ENCODE measurements at places on chromosomes 3 and 15.

- peak; percentile 8 for DNase-seq
Measured at GRCh38 chr15:68783226-68784058, 37.3 kb downstream of the ANP32A start.

- DNase-seq: no peak
Measured at GRCh38 chr3:196525141-196525540, 10.0 kb upstream of the SMCO1 start.

DNA sequence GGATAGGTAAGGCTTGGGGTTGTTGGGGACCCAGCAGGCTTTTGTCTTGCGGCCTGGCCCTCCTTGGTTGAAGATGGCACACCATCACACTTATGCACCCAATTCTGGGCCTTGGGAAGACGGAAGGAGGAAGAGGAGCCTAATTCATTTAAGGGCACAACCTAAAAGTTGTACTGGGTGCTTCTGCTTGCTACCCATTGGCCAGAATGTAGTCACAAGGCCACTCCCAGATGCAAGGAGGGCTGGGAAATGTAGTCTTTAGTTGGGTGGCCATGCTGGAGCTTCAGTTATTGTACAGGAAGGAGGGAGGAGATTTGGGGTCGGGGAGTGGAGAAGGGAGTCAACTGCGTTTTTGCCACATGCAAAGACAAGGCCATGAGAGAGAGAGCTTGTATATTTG is 109.2 kb downstream of the TMEM266 start:
- DNase-seq: no peak

DNA sequence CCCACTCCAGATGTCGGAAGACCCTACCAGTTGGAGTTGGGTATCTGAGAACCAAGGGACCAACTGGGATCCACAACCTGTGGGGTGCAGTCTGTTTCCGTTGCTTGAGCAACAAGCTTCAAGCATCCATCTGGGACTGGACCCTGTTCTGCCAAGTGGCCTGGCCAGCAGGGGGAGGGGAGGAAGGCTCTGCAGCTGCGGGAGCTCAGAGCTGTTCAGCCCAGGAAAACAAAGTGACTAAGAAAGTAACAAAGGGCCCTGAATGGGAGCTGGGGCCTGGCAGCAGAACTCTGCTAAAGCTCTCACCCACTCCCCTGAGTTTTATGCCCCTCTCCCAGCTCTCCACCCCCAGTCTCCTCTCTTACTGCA is 2.7 kb downstream of the TYRO3 start:
- no peak for DNase-seq

GRCh38 chr3:139509631-139510030 is 29.9 kb downstream of the RBP1 start:
- no peak for DNase-seq

- DNase-seq: no peak
Measured at GRCh38 chr3:60308808-60309207, 942.4 kb downstream of the FHIT start.

- DNase-seq: no peak
Measured at GRCh38 chr3:148494451-148494850, 203.3 kb upstream of the AGTR1 start.

GRCh38 chr15:57387564-57388076 is 11.3 kb downstream of the CGNL1 start:
- no peak for DNase-seq

GRCh38 chr3:96000966-96001365 is 813.4 kb upstream of the EPHA6 start:
- DNase-seq: no peak

GRCh38 chr3:125594125-125594524 is 1.2 kb downstream of the OSBPL11 start:
- no peak for DNase-seq

- DNase-seq: no peak
Measured at GRCh38 chr3:15092686-15093085, 6.3 kb downstream of the RBSN start.

- no peak for DNase-seq
Measured at GRCh38 chr15:67127965-67128364, 62.6 kb downstream of the SMAD3 start.

DNA sequence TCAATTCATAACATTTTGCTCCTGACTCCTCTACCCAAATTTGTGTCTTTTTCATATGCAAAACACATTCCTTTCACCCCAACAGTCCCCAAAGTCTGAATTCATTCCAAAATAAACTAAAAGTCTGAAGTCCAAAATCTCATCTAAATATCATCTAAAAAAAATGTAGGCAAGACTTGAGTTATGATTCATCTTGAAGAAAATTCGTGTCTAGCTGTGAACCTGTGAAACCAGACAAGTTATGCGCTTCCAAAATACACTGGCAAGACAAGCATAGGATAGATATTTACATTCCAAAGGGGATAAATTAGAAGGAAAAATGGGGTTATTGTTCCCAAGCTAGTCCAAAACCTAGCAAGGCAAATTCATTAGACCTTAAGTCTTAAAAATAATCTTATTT is 1302.0 kb upstream of the GBE1 start:
- no peak for DNase-seq

DNA sequence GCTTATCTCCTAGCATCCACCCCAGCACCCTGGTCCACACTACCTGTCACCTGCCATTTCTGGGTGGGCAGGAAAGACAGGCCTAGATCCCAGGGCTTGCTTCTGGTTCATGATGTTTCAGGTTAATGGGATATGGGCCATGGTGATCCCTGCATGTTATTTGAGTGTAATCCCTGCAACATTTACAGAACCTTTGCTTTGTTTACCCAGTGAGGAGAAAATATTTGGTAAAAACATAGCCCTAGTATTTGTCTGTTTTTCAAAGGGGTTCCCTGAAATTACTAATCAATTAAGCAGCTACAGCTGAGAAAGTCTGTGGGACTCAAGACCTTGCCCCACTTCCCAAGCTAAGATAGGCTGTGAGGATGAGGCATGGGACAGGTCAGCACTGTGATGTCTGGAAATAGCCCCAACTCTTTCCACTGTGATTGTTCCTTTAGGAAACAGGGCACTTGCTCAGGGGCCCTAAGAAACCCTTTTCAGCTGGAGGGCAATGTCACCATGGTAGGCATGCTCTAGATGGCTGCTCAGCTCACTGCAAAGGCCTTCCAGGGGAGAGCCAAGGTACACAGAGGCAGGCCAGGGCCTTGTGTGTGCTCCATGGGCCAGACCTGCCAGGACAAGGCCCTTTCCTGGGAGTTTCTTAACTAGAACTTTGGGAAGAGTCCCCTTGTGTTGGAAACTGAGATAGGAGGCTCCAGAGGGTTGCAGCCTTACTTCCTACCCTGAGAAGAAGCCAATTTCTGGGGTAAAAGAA is 11.1 kb downstream of the TRANK1 start:
- no peak for DNase-seq

GRCh38 chr3:154844863-154845262 is 235.3 kb upstream of the MME start:
- DNase-seq: no peak

GRCh38 chr3:166607933-166608521 is 770.8 kb upstream of the BCHE start:
- no peak for DNase-seq

DNA sequence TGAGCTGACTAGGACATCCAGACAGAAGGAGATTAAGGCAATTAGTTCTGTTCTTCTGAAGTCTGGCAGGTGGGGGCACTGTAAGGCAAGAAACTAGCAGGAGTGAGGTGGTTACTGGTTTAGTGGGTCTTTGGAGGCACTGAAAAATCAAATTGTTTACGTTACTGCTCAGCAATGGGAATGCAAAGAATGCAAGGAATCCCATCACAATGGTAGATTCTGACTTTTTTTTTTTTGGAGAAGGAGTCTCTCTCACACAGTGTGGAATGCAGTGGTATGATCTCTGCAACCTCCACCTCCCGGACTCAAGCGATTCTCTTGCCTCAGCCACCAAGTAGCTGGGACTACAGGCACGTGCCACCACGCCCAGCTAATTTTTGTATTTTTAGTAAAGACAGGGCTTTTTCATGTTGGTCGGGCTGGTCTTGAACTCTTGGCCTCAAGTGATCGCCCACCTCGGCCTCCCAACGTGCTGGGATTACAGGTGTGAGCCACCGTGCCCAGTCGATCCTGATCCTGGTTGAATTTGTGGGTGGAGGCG is 16.4 kb downstream of the FAM107A start:
- peak; percentile 24 for DNase-seq
